Type B pancreatic cell (in vitro differentiated cells): ENCODE measurements at places on chromosomes 11 and 22. TPM values are rescaled to one million over a fixed set of nuclear protein-coding genes. Genes with fewer than 3 reads are reported as not detected.

Gene TPBGL
- 0.31 and 0.56 TPM in 2 replicates for total RNA-seq

GRCh38 chr22:43273902-43274484 lies 69.2 kb downstream of the SCUBE1 start:
- no peak for DNase-seq

- no peak for DNase-seq
Observed at GRCh38 chr11:79686703-79687419, 246.0 kb upstream of the TENM4 start.

GRCh38 chr11:75325713-75326438 lies 25.6 kb downstream of the ARRB1 start:
- no peak for DNase-seq

Gene CD248
- 0.76 and 31.9 TPM in 2 replicates for total RNA-seq

GRCh38 chr22:35930933-35931332 lies 97.7 kb downstream of the RBFOX2 start:
- no peak for DNase-seq

DNA sequence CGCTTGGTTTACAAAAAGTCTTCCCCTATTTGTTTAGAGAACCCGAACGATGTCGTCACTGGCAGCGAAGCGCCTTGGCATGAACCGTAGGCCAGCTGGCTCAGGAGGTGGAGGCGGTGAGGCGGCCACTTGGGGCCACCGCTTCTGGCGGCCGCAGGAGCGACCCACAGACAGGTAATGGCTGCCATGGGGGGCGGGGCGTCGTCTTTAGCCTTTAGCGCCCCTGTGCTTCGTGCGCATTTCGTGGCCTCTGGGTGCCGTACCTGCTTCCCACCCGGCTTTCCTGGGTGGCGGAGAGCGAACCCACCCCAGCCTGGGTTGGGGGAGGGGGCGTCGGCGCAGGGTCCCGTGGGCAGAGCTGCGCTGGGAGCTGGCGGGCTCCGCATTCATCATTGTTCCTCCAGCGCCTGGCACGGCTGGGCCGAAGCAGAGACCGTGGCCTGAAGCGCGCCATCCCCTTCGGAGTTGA lies 469 bp upstream of the OSBP2 start:
- peak; percentile 76 for DNase-seq

Gene PANX2
- 3.0 and 9.3 TPM in 2 replicates for total RNA-seq

Gene FOLR2
- total RNA-seq, result not detected in 2 replicates

DNA sequence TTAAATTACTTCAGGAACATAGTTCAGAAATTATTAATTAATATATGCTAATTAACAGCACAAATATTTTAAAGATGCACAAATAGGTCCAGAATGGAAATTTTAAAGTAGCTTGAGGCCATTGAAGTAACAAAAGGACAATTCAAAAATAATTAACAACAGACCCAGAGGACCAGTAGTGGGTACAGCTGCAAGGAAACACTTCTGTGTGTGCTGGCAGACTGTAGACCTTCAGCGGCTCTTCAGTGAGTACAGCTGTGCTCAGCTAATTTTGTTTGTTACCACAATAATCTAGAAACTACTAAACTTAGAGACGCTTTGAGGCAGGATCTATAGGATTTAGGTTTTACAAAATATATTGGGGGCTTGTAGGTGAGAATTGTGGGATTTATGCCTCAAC lies 103.8 kb downstream of the GRIA4 start:
- no peak for DNase-seq

Gene CEP164
- total RNA-seq, result 28.0 and 42.1 TPM in 2 replicates

DNA sequence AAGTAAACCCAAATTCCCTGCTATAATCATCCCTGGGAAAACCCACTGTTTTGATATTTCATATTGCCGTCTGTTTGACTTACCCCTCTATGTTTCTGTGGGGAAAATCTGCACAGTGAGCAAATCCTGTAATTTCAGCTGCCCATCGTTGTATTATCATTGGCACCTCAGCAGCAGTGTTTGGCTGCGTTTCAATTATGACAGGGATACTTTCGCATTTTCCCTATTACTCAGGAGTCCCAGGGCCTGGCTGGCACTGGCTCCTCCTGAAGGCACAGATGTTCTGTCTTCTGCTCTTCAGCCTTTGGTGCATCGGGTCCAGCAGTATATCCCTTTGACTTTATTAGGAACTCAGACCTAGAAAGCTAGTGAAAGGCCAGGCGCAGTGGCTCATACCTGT lies 12.2 kb upstream of the MMP12 start:
- no peak for DNase-seq

- DNase-seq, result no peak
Observed at GRCh38 chr11:127629200-127629599, 628.6 kb upstream of the KIRREL3 start.

GRCh38 chr11:130808541-130808940 lies 107.7 kb downstream of the SNX19 start:
- DNase-seq, result no peak

Gene ARHGEF17
- total RNA-seq, result 29.2 and 69.7 TPM in 2 replicates

GRCh38 chr11:7534042-7534378 lies 20.2 kb downstream of the PPFIBP2 start:
- no peak for DNase-seq
